ENCODE measurements at places on chromosomes 12 and 14.

DNA sequence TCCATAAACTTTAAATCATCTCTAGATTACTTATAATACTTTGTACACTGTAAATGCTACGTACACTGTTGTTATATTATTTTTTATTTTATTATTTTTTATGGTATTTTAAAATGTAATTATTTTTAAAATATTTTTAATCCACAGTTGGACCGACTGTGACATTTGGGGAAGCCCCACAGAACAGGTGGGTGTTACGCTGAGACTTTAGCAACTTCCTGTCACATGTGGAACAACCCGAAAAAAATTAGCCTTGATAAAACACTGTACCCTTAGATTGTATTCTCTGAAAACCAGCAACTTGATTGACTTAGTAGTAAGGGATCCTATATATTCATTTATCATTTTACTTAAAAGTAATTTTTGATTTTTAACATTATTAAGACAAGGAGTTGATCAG lies 1755.7 kb upstream of the SEL1L start:
- no peak for DNase-seq

DNA sequence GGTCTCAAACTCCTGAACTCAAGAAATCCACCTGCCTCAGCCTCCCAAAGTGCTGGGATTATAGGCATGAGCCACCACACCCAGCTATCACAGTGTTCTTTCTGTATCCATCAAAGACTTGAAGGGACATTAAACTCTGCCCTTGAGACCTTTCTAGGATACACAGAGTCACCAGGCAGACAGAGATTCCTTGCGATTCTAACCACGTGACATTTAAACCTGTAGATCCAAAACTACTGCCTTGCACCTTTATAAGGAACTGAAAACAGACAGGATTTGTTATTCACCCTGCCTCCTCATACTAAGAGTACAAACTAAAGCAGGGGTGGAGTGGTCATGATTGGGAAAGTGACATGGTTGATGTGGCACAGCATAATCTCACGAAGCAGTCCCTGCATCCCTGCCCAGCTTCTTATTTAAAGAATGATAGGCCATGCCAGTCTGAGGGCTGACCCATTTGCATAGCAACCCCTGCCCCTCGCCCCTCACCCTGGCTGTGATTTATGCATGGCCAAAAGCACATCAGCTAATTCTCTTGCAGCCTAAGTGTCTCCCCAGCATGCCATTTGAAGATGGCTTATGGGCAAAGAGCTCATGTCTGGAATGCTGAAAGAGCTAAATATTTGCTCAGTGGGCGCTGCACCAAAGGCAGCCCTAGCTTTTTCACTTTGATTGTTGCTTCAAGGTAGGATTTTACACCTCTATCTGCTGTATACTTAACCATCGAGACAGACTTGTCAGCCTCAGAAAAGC lies 43.2 kb upstream of the MYBPC1 start:
- no peak for DNase-seq

GRCh38 chr14:64569138-64569631 lies 19.4 kb downstream of the PPP1R36 start:
- DNase-seq: peak; percentile 61

DNA sequence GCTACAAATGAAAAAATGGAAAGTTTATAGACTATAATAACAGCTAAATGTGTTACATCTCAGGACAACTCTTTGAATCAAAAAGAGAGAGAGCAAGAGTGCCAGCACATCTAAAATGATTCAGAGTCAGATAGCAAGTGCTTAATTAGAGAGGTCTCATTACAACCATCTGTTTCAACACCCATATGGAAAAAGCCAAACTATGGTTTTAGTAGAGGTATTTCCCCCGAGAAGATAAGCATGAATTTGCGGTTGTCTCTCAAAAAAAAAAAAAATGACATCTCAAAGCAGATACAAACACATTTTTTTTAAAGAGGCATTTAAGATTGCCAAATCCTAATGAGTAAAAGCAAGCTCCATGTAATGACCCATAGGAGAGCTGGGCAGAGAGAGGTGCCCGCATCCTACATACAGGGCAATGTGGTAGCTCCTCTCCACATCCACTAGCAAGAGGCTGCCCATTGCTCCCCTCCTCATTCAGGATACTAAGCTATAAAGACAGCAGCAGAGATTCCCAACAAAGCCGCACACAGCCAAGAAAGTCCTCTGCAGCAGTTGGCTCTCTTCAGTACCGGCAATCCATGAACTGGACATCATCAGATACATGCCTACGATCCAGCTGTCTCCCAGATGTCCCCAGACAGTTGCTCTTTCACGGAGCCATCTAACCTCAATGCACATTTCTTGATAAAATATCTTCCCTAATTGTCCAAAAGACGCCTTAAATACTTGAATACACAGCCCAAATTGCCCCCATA lies 100.4 kb downstream of the EFCAB11 start:
- no peak for DNase-seq

GRCh38 chr12:89183985-89184435 lies 168.3 kb downstream of the DUSP6 start:
- DNase-seq: no peak

DNA sequence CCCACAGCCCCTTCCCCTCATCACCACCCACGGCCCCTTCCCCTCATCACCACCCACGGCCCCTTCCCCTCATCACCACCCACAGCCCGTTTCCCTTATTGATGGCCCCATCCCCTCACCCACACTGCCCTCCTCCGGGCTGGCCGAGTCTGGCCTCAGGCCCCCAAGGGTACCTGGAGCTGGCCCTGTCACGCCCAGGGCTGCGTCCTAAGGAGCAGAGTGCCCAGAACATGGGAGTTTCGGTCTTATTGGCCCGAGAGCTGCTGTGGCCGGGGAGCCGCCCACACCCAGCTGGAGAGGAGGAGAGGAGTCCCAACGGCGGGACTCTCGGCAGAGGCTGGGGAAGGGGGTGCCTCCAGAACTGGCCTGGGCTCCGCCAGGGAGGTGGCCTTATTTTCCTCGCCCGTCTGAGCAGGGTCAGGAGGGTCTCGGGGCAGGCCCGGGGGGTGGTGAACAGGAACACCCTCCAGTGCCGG lies 182.3 kb downstream of the KIF26A start:
- DNase-seq: no peak

DNA sequence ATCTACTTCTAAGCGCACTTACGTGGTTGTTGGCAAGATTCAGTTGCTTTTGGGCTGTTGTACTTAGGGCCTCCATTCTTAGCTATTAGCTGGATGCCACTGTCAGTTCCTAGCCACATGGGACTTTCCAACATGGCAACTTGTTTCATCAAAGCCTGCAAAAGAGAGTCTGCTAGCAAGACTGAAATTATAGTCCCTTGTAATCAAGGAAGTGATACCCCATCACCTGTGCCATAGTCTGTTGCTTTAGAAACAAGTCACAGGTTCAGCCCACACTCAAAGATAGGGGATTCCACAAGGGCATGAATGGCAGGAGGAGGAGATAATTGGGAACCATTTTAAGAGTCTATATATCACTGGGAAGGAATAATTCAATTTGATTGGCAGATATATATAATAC lies 27.1 kb upstream of the SLC17A8 start:
- no peak for DNase-seq

DNA sequence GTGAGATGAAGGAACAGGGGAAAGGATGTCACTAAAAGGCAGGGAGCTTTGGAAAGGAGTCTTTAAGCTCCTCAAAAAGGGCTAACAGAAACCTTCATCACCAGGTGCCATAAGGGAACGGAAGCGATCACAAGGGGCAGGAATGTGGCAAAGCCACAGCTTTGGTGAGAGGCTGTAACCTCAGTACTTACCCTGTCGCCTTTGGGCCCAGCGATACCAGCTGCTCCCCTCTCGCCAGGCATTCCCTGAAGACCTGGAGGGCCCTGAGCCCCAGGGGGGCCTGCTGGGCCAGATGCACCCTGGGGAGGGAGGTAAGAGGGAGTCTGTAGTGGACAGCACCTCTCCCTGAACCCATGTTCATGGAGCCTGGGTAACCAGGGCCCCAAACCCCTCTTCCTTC lies 18.9 kb downstream of the TMEM106C start:
- DNase-seq: no peak

GRCh38 chr12:122123051-122123760 lies 44.6 kb downstream of the MLXIP start:
- DNase-seq: peak; percentile 4

DNA sequence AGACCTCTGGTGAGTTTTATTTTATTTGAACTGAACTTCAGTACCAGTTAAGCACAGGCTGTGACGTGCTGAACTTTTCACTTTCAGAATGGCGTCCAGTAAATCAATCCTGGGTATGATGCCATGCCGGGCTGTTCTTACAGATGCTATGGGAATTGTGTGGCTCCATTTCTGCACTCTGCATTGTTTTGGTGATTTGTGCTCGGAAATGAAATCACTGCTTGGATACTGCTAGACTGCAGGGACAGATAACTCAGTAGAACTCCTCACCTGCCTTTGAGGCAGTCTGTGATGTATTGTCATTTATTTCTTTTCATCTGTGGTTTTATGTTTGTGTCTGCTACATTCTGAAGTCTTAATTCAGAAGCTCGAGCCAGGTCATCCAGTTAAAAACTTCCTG lies 172.7 kb downstream of the PTPN11 start:
- DNase-seq: no peak

GRCh38 chr12:69932676-69933552 lies 107.9 kb downstream of the MYRFL start:
- DNase-seq: no peak

GRCh38 chr12:95386051-95386450 lies 87.9 kb upstream of the METAP2 start:
- DNase-seq: no peak

GRCh38 chr14:42994051-42994736 lies 1387.5 kb downstream of the LRFN5 start:
- no peak for DNase-seq

GRCh38 chr12:125217308-125217707 lies 152.1 kb downstream of the AACS start:
- DNase-seq: no peak
